CD4-positive, alpha-beta T cell treated with Interleukin-6 for 4 hours (primary cell): ENCODE measurements at places on chromosomes 3 and 15.

DNA sequence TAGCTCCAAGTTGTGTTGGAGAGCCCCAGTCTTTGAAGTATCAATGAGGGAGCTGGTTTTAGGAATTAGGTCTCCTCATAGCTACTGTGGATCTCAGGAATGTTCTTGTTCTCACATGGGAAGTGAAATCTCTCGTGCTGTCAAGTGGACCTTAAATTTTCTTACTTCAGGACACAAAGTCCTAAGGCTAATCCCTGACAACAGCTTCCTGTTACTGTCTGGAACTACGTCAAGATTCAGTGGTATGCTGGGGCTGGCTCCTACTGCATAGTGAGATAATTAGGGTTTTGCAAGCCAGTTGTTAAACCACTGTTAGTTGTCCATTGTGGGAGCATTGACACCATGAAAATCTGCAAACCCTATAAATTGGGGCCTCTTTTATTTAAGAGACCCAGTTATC is 22.8 kb downstream of the MESP1 start:
- DNase-seq: no peak

DNA sequence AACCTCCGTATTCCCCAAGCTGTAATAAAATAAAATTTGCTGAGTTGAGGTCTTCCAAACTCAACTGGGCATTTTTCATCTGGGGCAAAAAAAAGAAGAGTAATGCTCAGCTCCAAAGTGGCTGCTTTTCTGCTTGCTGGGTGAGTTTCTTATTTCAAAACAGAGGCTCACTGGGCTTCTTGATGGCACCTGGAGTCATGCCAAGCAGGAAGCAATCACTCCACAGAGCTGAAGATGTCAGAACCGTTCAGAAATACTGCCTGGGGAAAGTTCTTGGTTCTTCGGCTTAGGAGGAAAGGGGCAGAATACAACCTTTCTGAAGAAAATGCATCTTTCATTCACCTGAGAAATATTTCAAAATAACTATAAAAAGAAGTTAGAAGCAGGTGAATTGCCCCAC is 4.1 kb downstream of the CCR9 start:
- peak; percentile 65 for DNase-seq

DNA sequence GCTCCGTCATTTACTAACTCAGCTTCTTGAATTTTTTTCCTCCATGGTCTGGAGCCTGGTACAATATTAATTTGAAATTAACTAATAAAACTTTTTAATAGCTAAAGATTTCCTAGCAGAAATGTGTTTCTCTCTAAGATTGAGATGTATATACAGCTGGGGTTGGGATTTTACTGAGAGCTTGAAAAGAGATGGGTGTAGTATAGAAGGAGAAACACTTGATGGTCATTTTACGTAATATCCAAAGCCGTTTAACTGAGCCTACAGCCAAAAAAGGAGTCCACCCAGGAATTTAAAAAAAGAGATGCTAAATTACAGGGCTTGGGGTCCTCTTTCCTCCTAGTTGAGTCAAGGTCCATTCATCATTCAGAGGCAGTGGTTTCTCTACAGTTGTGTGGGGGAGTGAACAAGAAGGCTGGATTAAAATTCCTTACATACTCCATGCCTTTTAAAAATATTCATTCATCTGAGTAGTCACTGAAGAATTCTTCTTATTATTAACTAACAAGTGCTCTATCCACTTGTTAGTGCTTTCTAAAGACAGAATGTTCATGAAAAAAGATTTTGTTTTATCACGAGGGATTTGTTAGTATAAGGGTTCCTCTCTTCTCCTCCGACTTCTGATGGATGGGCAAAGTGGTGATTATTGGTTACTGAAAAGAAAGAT is 255.3 kb upstream of the IL12A start:
- DNase-seq: no peak

DNA sequence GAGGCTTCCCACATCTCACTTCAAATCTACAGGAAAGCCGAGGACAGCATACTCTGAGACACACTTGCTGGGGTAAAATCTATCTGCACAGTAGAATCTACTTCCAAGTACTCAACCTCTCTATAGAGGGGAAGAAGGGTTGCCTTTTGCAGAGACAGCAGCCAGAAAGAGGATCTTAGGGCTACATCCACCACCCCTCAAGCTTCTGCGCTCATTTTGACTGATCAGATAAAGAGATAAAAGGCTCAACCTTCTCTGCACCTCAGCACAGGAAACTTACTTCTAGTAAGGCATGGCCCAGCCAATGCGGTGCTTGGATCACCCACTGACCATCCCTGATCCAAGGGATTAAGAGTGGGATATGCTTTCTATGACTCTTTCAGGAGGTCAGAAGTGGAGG is 6.9 kb upstream of the SLC9A9 start:
- DNase-seq: peak; percentile 19

DNA sequence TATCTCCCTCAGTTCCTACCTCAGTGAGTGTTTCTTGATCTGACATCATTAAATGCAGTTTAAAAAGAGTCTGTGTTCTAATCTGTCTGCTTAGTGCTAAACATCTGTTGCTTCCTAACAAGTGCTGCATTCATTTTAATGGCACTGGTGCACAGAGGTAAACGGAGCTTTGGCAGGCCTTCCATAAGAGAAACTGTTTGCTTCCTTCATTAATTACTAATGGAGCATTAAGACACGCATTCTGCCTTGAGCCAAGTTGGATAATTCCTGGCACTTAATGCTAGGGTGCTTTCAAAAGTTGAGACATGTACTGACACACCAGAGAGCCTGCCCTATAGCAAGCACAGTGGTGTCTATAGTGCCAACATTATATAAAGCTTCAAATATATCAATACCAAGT is 34.7 kb downstream of the SCG5 start:
- no peak for DNase-seq

DNA sequence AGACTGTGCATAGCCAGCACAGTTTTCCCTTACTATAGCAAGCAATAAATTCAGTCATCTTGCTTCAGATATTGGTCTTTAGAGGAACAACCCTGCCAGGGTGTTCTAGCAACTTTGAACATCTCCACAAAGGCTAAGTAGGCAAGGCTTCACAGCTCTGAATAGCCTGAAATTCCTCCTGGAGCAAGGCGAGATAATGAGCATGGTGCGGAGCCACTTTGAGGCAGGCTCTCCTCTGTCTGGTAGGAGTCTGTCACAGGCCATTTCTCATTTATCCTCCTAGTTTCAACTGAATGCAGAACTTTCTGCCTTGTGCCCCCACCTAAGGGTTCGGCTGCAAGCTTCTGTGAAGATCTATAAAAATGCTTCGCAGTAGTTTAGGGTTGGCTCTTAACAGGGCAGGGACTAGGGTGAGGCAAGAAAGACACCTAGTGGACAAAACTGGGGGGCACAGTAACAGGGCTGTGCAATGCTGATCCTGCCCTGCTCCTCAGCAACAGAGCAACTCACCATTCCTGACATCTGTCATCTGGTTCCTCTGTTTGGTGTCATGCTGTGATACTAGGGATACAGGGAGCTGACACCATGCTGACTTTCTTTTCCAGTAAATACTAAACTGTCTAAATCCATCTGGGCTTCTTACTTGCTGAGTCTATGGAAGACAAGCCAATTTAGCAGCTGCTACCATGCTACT is 16.6 kb upstream of the EHHADH start:
- DNase-seq: no peak

GRCh38 chr3:134985864-134986715 is 191.0 kb downstream of the EPHB1 start:
- no peak for DNase-seq

DNA sequence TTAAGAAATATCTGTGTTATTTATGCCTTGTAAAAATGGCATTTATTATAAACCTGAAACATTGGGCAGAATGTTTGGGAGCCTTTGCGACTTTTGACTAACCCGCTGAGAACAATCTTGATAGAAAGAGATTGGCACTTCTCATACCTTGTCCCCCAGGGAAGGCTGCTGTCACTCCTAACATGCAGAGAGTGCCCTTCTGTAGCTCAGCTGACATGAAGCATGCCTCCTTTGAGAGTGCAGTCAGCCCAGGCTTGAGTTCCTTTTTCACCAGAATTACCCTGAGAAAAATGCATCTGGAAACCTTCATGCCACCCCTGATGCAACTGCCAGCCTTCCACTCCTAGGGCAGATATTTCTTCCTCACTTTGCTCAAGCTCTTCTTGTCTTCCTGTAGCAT is 569.2 kb upstream of the ARPP21 start:
- DNase-seq: no peak

DNA sequence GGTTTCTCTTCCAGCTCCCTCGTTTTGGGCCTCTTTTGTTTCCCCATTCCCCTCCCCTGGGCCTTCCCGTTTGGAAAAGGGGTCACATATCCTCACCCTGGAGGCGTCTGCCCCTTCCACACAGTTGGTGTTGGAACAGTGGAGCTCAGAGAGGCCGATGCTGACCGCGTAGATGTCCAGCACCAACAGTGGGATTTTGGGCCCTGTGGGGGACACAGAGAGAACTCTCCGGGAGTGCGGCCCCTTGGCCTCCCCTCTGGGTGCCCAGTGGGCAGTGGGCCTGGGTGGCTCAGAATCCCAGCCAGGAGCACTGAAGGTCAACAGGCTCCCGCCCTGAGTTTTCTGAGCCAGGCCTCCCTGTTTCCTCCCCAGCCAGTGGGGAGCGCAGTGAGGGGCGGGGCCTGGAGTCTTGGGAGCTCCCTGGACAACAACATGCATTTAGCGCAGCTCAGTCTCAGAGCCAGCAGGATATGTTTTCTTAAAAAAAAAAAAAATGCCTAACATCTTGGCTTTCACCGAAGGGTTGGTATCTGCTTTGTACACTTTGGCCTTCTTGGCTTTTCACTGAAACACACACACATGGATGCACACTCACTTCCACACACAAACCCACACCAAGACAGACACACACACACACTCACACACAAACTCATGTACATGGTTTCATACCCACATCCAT is 670 bp upstream of the ISLR start:
- DNase-seq: no peak
